Common myeloid progenitor, CD34-positive (primary cell): ENCODE measurements at places on chromosomes 12 and 14.

DNA sequence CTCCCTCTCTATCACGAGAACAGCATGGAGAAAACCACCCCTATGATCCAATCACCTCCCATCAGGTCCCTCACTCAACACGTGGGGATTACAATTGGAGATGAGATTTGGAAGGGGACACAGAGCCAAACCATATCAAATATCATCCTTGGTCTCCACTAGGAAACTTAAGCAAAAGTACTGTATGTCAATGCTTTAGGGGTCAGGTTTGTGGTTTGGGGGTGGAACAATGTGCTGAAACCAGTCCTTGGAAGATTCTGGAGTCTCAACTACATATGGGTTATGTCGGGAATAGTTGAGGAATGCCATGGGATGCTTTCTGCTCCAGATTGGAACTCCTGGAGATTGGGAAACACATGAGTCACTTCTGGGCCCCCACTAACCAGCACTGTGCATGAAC, 48.3 kb upstream of the CCDC63 start:
- no peak for DNase-seq

- DNase-seq = no peak
Observed at GRCh38 chr14:28406196-28406595, 360.4 kb upstream of the FOXG1 start.

DNA sequence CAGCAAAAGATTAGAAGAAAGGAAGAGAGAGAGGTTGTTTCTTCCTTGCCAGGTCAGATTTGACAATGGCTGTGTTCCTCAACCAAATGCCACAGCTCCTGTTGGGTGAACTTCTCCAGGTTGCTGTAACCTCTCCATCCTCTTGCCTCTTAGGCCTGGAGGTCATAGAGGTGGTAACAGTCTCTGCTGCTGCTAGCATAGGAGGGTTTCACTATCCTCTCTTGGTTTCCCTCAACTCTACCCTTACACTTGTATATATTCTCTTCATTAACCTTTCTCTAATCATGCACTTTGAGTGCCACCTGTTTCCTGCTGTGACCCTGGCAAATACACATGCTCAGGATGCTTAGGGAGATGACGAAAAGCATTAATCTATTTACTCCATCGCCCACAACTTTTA, 67.7 kb upstream of the HIF1A start:
- no peak for DNase-seq

DNA sequence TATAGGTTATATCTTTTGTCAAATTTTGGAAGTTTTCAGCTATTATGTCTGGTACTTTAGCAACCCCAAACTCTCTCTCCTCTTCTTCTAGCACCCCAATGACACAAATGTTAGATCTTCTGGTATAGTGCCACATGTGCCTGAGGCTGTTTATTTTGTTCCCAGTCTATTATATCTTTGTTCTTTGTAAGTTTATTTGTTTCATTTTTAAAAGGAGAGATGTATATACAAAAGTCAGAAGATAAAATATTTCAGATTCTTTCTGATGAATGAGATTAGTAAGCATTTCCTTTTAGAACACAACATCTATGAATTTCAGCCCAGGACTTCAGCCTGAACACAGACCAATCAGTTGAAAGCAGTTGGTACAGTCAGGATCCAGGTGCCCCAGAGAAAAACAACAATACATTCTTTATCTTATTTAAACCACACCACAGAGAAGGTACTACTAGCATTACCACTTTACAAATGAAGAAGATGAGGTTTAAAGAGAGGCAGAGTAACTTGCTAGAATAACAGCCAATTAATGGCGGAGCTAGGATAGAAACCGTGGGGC, 114.1 kb upstream of the BTG1 start:
- DNase-seq = no peak

GRCh38 chr12:48986720-48987291, 8.7 kb downstream of the WNT1 start:
- no peak for DNase-seq

DNA sequence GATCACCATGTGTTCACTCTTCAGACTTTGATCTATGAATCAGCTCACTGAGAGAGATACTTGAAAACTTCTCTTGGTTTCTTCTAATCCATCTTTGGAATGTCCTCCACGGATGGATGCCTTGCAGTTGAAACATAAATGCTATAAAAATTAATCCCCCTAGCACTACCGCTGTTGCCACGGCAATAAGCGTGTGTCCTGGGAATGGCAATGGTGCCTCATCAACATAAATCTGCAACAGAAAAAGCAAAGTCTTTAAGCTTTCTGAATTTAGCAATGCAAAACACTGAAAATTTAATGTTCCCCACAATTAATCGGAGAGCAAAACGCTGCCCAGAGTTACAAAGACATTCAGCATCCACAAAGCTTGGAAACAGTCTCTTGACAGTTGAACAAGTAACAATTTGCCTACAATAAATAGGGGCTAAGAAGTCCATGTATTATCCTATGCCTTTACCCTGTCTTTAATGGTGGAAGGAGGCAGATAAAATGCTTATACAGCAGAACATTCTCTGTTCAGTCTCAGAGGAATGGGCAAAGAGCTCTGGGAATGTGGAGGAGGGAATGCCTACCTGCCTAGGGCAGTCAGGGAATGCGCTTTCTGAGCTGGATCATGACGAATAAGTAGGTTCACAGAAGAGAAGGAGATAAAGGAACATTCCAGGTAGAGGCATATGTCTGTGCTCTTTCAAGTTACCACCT, 70.9 kb upstream of the PPP4R3A start:
- DNase-seq = no peak

- DNase-seq = no peak
Observed at GRCh38 chr14:22885975-22886374, 3.0 kb downstream of the REM2 start.

DNA sequence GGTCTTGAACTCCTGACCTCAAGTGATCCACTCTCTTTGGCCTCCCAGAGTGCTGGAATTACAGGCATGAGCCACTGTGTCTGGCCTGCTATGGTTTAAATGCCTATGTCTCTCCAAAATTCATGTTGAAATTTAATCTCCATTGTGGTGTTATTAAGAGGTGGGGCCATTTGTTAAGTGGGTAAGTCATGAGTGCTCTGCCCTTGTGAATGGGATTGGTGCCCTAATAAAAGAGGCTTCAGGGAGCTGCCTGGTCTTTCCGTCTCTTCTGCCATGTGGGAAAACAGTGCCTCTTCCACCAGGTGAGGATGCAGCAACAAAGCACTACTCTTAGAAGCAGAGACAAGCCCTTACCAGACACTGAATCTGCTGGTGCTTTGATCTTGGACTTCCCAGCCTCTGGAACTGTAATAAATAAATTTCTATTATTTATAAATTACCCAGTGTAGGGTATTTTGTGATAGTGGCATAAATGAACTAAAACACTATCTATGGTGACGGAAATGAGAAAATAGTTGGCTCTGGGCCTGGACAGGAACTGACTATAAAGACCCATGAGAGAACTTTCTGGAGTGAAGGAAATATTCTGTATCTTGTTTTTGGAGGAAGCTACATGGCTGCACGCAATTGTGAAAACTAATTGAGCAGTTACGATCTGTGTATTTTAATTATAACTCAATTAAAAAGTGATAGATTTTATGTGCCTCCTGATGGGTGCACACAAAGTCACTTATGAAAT, 12.1 kb upstream of the ATP23 start:
- DNase-seq = no peak

GRCh38 chr14:26138764-26139445, 458.9 kb downstream of the NOVA1 start:
- peak; percentile 47 for DNase-seq

DNA sequence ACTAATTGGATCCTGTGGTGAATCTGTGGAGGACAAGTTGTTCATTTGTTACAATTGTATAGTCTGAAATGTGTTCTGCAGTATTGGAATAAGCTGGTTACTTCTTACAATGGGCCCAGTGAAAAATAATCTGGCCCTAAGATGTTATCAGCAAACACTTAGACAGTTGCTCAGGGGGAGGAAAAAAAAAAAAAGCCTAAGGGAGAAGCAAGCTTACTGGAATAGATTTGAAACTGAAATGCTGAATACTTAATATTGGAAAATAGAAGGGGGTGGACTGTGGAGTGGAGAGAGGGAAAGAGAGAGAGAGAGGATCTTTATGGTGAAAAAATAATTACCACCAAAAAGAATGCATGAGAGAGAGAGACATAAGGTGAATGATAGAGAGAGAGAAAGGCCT, 4.0 kb downstream of the FOXG1 start:
- DNase-seq = no peak

GRCh38 chr12:127650626-127651025, 616.3 kb upstream of the TMEM132C start:
- DNase-seq = no peak

DNA sequence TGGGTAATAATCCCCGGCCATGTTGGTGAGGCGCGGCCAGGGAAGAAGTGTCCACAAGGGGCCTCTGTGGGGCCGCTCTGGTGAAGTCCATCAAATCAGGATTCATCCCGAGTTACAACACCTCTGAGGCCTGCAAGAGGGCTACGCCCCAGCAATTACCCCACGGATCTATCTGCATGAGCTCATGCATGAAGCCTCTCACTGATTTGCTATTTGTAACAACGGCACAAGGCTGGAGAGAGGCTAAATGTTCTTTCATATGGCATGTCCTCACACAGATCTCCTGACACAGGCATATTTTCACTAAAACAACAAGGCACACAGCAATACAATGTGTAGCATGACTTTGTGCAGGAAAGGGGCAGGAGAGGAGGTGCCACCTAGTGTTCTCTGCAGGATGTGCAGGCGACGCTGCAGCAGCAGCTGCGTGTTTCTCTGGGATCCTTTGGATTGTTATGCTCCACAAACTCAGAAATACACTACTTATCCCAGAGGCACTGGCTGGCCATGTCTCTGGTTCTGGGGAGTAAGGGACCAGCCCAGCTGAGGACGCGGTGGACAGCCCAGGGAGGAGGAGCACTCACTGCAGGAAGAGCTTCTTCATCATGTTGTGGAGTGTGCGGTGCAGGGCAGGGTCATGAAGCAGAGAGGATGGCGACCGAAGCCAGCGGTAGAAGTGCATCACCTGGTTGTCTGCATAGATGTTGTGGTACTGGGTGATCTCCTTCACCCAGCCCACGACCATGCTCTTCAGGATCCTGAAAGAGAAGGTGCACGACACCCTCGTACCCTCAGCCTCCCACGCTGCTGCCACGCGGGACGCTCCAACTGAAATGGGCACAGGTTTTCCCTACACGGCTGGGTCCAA, 20.2 kb downstream of the P2RX2 start:
- DNase-seq = peak; percentile 43

GRCh38 chr12:51098611-51099010, 15.2 kb upstream of the CSRNP2 start:
- DNase-seq = no peak

DNA sequence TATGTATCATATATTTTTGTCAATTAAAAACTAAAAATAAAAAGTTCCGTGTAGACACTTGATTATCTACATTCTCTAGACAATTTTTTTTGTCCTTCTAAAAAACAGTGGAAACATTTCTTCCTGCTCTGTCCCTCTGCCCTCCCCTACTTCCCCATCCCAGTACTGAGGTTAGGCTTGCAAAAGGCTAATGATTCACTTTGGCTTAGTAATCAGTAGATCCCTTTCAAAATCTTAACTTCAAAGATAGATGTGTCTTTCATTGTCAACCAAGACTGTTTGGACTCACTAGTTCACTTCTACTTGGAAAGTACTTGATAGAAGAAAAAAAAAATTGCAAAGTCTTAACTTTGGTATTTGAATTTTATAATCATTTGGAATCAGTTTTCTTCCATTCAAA, 3.8 kb downstream of the SETD3 start:
- DNase-seq = peak; percentile 30

DNA sequence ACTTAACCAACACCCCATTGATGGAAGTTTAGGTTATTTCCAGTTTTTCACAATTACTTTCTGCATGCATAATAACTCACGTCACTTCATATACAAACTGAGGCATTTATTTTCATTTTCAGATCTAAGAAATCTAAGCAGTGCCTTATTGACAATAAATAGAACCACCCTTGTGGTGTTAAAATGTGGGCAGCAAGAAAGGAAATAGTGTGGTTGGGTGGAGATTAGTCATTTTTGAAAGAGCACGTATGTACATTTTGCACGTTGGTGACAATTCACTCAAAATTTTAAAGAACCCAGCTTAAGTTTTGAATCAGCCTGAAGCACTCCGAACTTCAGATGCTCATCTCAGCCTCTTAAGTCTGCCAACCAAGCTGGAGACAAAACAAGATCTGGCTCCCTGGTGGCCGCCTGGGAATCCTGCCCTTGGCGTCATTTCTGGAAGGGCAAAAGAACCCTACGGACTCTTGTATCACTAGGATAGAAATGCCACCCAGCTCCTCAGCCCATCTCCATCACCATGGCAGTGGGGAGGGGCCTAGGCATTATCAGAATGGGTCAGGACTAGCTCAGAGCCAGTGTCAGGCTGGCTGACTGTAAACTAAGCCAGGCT, 89.5 kb upstream of the BCL2L14 start:
- DNase-seq = peak; percentile 78

- DNase-seq = no peak
Observed at GRCh38 chr14:99790978-99791376, 2.2 kb upstream of the EML1 start.

DNA sequence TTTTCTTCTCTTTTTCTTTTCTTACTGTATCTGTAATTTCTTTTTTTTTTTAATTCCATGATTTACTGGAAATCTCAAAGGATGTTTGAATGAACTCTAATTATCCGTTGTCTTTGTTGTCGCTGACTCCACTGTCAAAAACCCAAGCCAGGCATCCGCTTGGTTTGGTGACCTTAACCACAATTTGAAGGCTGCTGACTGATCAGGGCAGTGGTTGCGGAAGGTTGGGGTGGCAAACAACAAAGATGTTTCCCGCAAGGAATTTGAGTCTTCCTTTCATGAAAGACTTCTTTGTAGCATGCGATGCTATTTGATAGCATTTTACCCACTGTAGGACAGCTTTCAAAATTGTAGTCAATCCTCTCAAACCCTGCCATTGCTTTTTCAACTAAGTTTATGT, 1013.8 kb downstream of the DIO2 start:
- DNase-seq = no peak

DNA sequence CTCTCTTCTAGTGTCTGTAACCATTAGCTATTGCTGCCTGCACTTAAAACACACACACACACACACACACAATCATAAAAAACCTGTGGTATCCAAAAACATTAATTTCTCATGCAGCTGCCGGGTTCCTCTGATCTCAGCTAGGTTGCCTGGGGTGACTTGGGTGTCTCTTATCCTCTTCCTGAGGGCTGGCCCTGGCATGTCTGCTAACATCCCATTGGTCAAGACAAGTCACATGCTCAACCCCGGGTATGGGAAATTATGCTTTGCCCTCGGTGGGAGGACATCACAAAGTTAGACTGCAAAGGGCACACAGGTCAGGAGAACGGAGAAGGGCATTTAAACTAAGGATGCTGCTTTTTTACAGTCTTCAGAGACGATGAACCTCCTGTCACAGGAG, 55.7 kb downstream of the TRPV4 start:
- DNase-seq = peak; percentile 38

- DNase-seq = no peak
Observed at GRCh38 chr12:124651516-124652273, 84.3 kb upstream of the NCOR2 start.
